ENCODE measurements at places on chromosomes 6 and 20.

DNA sequence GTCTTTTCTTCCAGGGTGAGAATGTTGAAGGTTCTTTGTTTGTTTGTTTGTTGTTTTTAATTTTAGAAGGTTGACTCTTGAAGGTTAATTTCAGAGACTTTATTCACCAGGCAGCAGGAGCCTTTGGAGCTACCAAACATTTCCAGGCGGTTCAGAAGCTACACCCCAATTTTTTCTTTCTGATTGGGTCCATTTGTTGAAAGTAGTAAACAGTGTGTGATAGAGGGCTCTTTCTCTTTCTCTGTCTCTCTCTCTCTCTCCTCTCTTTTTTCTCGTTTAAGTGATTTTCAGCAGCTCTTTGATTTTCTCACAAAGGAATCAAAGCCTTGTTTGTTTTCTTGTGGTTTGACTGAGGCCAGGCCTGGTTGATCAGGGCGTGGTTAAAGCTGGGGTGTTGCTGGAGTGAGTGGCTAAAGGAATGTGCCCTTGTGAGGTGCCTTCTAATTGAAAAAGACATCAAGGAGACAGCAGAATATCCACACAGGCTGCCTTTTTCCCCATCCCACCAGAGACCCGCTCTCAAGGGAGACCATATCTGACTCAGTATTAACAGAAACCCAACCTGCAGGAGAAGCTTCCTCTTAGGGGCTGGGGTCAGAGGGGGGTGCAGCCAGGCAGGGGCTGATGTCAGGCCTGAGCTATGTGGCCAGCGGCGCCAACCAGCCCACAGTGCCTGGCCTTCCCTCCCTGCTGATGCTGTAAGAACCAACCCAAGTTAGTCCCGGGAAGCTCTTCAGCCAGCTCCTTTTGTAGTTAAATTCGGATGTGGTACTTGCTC is 40.4 kb upstream of the NAA20 start:
- no peak for DNase-seq

- DNase-seq, result no peak
These were observed 25.3 kb upstream of the HACE1 start for GRCh38 chr6:104884867-104885517.

DNA sequence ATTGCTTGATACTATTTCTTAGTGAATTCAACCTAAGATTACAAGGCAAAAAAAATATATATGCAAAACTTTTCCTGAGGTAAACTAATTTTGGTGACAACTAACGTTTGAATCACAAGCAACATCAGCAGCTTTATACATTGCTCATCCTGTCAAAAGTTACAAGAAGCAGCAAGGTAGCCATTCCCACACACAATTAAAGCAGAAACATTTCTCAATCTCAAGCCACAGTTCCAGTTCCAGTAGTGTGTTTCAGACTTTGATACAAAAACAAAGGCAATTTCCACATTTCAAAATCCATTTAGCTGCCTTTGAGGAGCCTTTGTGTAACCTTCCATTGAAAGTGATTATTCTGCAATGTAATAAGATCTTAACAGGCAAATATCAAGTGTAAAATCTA is 191.0 kb downstream of the WDR27 start:
- DNase-seq, result no peak

DNA sequence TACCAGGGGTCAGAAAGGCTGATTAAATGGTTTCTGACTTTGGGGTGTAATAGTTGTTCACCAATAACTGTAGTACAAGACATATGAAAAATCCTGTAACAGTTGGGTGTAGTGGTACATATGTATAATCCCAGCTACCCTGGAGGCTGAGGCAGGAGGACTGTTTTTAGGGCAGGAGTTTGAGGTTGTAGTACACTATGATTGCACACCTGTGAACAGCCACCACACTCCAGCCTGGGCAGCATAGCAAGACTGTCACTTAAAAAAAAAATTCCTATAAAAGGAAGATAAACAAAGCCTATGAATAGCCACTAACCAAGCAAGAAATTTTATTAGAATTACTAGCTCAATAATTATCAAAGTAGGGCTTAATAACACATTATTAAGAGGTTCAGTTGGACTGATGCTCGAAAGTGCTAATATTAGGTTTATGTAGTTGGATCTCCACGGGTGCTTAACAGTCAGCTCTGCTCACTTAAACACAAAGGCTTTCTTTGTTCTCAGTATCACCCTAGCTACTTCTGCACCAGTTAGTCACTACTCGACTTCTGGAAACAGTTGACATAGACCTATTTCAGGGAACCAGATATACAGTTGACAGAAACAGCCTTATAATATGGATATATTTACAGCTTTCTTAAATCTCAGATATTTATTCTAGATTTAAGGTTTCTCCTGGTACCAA is 113.0 kb downstream of the MTFR2 start:
- DNase-seq, result no peak

DNA sequence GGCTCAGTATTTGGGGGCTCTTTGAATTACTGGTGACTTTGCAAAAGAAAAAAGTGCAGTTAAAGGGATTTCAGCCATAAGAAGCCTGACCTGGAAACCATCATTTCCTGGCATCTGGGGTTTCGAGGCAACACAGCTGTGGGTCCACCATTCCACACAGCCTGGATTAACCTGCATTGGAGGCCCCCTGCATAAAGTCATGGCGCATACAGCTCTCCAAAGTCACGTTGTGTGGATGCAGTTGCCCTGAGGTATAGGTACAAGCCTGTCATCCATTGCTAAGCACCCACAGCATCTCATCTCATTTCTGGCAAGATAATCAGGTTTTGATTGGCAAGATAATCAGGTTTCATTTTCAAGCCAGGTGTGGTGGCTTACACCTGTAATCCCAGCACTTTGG is 54.5 kb upstream of the TAGAP start:
- no peak for DNase-seq

GRCh38 chr6:153140299-153140698 is 9.2 kb upstream of the RGS17 start:
- peak; percentile 64 for DNase-seq

- peak; percentile 37 for DNase-seq
These were observed 490 bp downstream of the JAG1 start for GRCh38 chr20:10673176-10673841.

GRCh38 chr6:30712441-30712945 is 4.6 kb downstream of the MDC1 start:
- no peak for DNase-seq

GRCh38 chr6:161444464-161444863 is 170.6 kb upstream of the AGPAT4 start:
- DNase-seq, result no peak

GRCh38 chr6:81450180-81450579 is 302.3 kb downstream of the TENT5A start:
- DNase-seq, result no peak

- DNase-seq, result no peak
These were observed 19.1 kb upstream of the SLC24A3 start for GRCh38 chr20:19193349-19193748.

GRCh38 chr6:18350271-18350670 is 36.9 kb upstream of the RNF144B start:
- DNase-seq, result no peak

DNA sequence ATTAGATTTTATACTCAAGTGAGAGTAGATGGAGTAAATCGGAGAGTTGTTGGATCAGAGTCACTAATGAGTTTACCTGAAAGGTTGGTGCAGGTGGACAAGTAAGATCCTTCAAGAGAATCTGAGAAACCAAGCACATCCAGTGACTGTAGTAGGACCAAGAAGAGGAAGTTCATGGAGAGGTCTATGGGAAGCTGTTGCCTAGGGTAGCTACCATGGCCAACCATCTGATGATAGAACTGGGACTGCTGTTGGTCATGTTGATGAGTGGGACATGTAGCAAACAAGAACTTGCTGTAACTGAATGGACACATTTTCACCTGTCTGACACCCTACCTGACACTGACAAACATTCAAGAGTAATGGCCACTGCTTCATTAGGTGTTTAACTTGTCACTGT is 11.3 kb upstream of the ADGB start:
- DNase-seq, result no peak

DNA sequence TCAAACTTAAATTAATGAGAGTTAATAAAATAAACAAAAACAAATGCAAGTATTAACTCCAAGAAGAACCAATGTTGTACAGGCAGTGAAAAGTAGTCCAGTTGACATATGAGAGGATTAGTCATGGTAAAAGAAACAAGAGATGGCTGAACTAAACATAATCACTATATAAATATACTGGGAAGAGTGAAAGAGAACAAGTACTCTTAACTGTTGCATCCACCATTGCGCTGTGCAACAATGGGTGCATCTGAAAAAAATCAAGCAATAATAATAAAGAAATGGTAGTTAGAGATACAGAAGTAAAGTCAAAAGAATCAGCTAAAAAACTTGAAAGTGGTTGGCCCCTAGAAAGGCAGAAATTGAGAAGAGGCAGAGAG is 16.6 kb downstream of the HLA-F start:
- no peak for DNase-seq

GRCh38 chr6:1423578-1423977 is 34.2 kb downstream of the FOXF2 start:
- no peak for DNase-seq

DNA sequence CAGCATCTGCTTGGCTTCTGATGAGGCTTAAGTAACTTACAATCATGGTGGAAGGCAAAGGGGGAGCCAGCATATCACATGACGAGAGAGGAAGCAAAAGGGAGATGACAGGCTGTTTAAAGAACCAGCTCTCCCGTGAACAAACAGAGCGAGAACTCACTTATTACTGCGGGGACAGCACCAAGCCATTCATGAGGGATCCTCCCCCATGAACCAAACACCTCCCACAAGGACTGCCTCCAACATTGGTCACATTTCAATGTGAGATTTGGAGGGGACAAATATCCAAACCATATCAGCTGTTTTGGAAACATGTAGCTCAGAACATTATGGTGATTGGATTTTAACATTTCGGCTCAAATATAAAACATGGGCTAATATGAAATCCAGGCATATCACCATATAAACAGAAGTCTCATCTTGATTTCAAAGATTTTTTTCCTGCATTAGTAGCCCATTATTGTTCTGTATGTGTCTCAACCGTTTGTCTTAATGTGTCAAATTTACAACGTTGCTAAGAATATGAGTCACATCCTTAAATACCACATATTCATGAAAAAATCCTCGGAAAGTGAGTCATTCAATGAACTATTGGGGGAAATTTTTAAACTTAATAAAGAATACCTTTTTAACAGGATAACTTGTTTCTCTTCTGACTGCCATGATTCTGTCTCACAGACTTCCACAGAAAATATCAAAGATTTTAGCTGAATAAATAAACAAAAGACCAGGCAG is 894.3 kb downstream of the TFAP2A start:
- no peak for DNase-seq

GRCh38 chr6:134029495-134030455 is 22.6 kb downstream of the SLC2A12 start:
- DNase-seq, result no peak

DNA sequence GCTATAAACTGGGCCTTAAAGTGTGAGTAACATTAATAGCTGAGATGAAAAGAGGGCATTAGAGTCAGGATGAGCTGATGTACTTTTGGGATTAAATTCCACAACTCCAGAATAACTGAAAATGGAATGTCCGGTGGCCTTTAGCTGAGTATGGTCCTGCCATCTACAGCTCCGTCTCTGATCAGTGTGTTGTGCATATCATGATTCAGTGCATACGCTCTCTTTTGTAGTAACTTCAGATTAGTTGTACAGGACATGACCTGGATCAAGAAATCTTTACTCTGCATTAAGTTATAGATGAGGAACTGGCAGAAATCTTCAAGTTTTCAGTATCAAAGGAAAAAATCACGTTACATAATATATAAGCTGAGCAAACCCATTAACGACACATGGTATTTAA is 92.4 kb downstream of the MTFR2 start:
- no peak for DNase-seq

DNA sequence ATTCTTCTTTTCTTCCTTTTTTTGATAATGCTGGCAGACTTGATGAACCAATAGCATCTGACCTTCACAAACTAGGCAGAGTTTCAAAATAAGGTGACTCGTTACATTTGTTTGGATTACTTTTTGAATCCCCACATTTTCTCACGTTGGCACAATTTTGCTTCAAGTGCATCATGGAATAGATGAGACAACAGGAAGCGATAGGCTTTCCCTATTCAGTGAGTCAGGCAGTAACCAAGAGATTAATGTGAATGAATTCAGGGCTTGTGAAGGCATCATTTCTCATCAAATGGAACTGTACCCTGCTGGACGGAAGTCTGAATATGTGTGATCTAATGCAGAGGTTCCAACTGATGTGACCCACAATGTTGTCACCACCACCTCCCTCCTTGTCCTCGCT is 10.7 kb downstream of the RFPL4B start:
- no peak for DNase-seq

DNA sequence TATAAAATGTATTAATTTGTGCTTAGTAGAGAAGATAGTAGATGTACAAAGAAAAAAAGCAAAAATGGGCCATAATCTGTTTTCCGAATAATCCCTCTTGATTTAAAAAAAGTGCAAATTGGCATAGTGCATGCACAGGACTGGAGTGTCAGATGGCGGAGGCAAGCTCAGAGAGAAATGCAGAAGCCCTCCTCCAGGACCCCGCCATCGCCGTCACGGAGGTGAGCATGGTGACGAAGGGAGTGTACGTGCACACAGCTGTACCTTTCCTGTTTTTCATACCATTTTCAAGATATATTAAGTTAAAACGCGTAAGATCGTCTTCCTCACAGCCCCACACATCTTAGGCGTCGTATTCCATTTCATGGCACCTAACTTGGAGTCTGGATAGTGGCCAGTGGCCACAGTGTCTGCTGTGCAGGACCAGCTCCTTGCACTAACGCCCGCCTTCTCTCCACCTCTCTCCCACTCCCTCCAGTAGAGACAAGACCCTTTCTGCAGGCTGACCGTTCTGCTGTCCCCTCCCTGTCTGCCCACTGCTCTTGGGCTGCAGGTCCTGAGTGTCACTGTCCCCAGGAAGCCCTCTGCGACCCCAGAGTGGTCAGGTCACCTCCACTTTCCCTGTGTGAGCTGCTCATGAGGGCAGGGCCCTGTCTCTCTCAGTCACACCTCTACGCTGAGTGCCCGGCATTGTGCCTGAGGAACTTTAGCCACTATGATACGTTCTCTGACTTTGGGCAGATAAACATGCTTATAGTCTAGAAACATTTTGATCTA is 9.8 kb downstream of the DUSP22 start:
- DNase-seq, result no peak

DNA sequence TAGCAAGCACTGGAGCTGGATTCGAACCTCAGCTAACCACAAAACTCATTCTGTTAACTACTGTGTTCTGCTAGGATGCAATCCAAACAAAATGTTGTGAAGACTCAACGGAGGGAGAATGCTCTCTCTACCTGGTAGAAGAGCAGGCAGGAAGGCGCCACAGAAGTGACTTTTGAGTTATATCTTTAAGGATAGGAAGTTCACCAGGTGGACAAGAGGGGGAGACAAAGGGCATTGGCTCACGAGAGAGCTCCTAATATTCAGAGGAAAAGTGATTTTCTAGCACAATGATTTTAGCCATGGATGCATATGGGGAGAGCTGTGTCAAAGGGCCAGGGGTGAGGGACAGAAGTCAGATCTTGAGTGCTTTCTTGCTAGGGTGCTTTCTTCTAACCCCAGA is 108.4 kb upstream of the MAFB start:
- DNase-seq, result no peak

DNA sequence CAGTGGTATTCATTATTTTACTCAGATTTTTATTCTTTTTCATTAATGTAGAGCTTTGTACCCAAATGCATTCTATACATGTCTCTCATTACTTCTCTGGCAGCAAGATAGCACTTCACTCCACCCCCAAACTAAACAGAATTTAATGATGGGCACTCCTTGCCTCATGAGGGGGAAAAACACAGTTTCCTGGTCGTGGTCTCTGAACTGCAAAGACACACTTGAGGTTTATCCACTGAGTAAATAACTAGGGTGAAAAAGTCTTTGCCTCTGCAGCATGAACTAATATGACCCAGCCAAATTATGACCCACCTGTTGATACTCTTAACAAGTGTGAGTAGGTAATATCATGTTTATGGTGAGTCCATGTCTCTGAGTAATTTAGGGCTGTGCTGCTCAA is 785.2 kb upstream of the FLRT3 start:
- no peak for DNase-seq

Measured in NCI-H510A (cell line).